Left ventricle myocardium inferior (tissue), 1 donor: ENCODE measurements at places on chromosomes 6 and 20.

- no peak for DNase-seq
Measured at GRCh38 chr6:156969233-156969632, 192.1 kb downstream of the ARID1B start.

- no peak for DNase-seq
Measured at GRCh38 chr20:2230726-2231488, 64.9 kb upstream of the TGM3 start.

- DNase-seq, result no peak
Measured at GRCh38 chr20:53187392-53188068, 215.4 kb downstream of the TSHZ2 start.

DNA sequence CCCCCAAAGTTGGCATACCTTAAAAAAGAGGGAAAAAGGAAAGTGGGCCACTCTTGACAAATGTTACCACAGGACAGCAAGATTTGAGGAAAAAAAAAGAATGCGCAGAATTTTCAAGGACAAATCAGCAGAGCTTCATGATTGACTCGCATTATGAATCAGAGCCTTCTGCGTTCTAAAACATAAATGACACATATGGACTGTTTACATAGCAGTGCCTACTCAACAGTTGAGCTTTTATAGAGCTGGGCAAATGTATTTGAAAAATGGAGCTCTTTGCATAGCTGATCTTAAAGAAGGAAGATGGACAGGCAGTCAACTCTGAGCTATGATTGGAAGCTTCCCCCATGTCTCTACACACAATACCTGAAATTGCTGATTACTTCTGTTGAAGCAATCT is 213.2 kb upstream of the NT5E start:
- DNase-seq, result no peak

- no peak for DNase-seq
Measured at GRCh38 chr6:162099685-162100084, 627.9 kb downstream of the PRKN start.

DNA sequence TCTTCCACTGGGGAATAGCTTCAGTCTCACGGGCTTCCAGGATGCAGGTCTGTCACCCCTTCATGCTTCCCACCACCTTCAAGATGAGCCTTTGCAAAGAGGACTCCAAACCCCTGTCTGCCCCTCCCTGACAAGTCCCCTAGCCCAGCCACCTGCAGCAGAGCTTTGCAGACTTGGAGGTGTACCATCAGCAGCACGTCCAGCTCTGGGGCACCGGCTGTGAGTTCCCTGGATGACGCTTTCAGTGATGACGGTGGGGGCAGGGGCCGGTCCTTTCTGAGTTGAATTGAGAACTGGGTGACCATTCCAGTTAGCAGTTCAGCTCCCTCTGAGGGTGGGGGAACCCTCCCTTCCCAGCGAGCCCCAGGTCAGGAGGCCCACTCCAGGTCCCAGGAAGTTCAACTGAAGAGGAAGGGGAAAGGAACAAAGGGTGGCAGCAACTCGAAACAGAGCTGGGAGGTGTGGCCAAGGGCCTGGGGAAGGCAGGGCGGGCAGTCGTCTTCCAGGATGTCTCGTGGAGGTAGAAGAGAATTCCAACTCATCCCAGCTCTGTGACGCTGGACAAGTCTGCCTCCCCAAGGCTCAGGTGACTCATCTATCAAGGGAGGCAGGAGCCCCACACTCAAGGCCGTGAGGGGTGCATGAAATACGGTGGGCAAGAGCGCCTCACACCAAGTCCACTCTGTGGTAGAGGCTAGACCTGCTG is 86.0 kb downstream of the PTPN1 start:
- no peak for DNase-seq

DNA sequence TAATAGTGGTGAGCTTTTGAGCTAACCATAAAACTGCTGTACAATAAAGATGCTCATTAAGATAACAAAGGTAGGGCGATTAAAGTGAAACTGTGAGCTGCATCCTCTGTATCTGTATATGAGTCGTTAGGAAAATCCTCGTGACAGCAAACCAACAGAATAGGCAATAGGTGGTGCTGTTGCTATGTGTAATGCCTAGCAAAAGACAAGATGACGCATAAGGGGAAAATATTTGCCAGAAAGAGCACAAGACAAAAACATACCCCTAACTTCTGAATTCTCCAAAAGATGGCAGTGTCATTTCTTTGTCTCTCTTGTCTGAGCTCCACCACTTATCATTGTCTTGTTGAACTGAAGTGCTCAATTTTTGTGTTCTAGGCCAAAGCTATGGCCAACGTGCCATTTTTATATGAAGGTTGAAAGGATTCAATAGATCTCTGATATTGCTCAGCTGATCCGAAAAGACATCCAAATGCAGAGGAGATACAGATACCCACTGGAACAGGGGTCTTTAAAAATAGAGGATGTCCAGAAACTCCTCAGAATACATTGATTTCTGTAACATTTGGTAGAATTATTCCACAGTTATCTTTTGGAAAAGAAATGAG is 56.3 kb upstream of the ANKEF1 start:
- no peak for DNase-seq

DNA sequence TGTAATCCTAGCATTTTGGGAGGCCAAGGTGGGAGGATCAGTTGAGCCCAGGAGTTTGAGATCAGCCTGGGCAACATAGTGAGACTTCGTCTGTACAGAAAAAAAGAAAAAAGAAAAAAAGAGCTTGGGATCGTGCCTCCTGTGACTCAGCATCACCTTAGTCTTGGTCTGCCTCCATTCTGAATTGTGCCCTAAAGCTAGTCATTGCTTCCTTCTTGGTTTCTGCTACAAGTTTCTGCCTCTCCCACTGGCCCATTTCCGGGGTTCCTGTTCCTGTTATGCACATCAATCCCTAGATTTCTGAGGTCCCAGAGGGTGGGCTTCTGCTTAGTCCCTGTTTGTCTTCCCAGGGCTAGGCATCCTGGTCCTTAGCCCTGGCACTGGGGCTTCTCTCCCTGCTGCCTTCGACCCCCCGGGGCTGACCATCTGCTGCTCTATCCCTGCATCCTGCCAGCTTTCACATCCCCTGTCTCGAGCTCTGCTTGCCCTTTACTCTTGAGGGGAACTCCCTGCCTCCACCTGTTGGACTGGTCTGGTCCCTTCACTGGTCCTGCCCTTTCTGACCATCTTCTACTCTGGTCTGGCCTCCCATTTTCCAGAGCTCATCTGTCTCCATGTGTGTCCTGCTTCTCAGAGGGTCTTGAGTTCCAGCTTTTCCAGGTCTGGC is 77.5 kb upstream of the ESR1 start:
- no peak for DNase-seq

GRCh38 chr6:160260367-160260766 is 1.7 kb upstream of the SLC22A2 start:
- DNase-seq, result no peak

DNA sequence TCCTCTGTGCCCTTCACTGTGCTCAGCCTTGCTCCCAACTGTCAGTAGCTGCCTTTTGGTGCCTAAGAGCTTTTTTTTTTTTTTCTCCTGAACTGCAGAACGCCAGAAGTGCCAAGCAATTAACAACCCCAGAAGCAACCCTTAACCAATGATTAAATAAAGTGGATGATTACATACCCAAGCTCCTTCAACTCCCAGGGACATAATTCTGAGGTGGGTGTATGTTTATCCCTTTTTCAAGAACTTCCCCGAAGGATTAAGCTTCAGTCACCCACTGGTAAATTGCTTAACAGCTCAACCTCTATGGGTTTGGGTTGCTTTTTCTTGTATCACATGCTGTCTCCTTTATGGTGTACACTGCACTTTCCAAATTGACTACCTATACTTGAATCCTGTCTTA is 41.1 kb downstream of the KLHL31 start:
- DNase-seq, result no peak

DNA sequence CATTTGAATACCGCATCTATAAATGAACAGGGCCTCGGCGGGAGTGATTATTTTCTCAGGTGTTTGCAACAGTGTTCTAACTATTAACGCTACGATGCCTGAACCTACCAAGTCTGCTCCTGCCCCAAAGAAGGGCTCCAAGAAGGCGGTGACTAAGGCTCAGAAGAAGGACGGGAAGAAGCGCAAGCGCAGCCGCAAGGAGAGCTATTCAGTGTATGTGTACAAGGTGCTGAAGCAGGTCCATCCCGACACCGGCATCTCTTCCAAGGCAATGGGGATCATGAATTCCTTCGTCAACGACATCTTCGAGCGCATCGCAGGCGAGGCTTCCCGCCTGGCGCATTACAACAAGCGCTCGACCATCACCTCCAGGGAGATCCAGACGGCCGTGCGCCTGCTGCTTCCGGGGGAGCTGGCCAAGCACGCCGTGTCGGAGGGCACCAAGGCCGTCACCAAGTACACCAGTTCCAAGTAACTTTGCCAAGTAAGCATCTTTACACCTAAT is 70.9 kb downstream of the HFE start:
- peak; percentile 49 for DNase-seq

- DNase-seq, result no peak
Measured at GRCh38 chr6:166424431-166424830, 41.7 kb upstream of the MPC1 start.

DNA sequence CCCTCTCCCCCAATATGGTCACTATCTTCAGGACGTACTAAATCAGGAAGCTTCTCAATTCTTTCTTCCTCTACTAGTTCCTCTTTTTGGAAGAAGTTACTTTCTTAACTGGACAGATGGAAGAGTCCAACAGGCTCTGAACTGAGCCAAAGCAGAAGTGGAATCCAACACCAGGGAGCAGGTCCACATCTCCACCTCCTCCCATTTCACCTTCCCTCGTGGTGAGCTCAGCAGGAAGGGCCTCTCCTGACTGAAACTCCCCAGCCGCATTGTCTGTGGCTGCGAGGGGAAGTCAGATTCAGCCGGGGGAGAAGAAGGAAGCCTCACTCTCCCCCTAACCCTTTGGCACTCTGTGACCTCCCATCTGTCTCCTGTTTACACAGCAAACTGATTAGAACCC is 63.8 kb upstream of the UST start:
- no peak for DNase-seq

DNA sequence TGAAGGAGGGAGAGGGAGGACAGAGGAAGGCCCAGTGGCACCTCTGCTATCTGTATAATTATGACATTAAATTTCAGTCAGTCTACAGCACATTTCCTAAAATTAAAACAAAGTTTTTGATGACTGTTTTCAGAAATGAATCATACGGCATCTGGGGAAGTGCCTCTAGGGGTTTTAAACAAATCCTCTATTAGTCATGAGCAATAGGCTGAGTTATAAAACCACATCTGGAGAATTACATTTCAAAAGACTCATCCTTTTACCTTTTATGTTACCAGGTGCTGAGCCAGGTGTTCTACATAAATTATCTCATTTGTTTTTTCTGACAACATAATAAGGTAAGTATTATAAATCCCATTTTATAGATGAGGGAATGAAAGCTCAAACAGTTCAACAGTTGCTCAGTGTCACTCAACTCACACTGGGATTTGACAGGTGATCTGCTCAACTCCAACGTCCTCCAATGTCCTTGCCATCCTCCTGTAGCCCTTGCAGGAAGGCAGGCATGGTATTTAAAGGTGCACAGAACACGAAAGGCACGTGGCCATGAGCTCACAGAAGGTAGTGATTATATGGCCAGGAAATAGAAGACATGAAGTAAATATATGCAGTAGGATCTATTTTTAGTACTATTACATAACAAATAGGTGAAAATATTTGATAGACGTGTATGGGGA is 184.2 kb upstream of the MAN1A1 start:
- no peak for DNase-seq
